ENCODE measurements at places on chromosomes 1 and 21.
A peak's percentile ranks its signal among the peaks of the same experiment; 100 is the strongest.

DNA sequence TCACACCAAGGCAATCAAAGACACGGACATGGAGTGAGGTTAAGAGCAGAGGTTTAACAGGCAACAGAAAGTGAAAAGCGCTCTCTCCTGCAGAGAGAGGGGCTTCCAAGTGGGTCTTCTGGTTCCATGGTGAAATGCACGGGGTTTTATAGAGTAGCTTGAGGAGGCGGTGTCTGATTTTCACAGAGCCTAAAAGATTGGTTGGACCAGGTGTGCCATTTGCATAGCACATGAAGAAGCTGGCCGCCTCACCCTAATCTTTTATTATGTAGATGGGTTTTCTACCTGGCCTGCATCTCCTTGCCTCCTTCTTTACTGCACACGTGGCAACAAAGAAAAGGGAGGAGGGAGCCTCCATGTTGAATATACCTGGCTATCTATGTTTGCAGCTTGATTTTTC lies 197.3 kb downstream of the RYR2 start:
- DNase-seq = no peak

DNA sequence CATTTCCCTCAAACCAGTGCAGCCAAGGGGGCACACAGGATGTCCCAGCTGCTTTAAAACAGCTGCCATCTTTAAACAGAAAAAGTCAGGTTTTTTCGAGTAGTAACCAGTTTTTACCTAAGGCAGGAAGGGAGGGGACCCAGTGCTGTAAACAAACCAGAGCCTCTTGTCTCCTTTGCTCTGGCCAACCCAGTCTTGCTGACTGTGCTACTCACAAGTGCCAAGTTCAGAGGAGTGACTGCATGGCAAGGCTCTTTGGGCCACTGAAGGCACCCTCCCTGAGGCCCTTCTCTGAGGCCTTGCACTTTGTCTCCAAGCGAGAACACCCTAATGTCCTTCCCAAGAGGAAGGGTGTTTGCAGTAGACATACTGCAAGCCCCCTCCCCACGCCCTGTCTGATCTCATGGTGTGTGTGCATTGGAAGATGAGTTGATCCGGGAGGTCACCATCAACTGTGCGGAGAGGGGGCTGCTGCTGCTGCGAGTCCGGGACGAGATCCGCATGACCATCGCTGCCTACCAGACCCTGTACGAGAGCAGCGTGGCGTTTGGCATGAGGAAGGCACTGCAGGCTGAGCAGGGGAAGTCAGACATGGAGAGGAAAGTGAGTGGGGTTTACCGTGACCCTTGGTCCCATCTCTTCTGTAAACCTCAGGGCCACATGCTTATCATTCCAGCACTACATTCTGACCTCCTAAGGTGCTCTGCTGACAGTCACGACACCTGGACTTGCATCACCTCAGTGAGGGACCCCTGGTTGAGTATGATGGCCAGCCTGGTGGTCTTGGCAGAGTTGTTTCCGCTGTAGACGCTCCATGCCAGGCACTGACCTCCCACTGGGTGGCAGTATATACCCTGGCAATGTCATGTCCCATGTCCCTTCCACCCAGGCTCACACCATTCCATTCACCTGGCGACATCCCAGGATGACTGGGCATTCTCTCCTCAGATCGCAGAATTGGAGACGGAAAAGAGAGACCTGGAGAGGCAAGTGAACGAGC lies 4.7 kb downstream of the DNALI1 start:
- DNase-seq = no peak

DNA sequence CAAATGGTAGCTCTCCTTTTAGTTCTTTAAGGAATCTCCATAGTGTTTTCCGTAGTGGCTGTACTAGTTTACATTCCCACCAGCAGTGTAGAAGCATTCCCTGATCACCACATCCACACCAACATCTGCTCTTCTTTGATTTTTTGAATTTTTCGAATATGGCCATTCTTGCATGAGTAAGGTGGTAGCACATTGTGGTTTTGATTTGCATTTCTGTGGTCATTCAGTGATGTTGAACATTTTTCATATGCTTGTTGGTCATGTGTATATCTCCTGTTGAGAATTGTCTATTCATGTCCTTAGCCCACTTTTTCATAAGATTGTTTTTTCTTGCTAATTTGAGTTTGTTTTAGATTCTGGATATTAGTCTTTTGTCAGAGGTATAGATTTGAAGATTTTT lies 84.6 kb upstream of the B3GALT2 start:
- DNase-seq = no peak

DNA sequence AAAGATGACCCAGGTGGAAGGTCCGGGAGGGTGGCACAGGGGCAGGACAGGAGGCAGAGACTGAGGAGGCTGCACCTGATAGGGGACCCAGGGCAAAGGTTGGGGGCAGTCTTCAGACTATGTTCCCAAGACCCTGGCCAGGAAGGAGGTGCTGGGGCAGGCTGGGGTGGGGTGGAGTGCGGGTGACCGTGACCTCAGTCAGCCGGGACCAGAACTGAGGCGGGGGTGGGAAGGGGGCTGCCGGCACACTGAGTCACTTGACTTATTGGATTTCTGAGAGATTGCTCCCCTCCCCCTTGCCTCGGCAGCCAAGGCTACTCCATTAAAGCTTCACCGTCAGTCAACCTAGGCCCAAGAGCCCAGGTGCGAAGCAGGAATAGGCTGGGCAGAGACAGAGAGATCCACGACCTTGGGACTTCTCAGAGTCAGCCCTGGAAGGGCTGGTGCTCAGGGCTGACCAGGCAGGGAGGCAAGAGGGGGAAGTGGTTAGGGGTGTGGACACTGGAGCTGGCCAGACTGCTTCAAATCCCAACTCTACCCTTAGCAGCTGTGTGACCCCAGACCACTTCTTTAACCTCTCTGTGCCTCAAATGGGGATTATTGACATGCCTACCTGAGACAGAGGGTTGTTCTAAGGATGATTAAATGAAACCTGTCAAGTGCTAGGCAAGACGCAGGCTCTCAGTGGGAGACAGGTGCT lies 47.9 kb upstream of the LAPTM5 start:
- no peak for DNase-seq

DNA sequence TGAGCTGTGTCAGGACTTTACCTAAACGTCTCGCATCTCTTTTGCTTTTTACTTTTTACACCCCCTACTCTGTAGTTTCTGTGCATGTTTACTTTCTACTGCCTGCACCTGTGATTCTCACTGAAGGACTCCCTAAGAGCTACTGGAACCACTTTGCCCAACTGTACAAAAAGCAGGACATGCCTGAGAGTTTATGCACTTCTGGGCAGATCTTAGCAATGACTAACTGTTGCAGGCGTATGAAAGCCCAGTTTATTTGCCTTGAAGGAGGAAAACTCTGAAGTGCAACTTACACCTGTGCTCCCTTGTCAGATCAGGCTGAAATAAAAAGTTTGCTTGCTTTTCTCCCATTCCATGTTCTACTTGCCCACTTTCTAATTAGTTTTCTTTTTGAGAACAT lies 467.0 kb upstream of the USP24 start:
- DNase-seq = no peak

DNA sequence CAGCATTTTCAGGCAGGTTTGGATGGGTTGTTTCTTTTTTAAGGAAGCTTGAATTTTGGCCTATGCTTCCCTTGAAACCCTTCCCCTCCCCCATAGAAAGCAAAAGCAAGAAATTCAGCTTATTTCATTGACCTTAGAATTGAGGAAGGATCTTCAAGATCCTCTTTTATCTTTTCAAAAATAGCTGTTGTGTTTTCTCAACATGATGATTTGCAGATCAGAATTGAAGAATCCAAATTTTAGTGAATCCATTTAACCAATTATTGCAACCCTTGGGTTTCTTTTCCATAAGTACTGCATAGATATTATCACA lies 73.7 kb downstream of the LRRC8C start:
- no peak for DNase-seq

- DNase-seq = no peak
These were observed 494.3 kb downstream of the BRINP3 start for GRCh38 chr1:189983166-189983890.

DNA sequence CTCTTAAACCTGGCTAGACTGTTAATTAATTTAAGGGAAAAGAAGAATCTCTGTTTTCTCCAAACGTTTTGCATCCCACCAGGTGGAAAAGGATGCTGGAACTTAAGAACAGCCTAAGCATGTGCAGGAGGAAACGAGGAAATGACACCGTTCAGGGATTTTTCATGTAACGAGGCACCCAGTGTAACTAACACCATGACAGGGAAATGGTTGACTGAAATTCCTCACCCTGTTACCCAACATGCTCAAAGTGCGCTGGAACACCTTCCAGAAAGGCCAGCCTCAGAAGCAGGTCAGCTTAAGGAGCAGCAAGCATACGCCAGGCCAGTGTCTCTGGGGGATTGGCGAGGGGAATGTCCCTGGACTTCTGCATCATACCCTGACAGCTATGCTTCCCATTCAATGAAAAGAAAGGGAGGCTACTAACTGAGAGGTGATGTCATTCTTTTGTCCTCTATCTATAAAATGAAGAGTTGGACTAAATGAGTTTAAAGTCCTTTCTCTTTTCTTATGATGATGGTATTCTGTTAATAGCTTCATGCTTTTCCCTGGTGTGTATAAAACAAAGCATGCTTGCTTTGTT lies 21.6 kb downstream of the TNN start:
- DNase-seq = no peak

DNA sequence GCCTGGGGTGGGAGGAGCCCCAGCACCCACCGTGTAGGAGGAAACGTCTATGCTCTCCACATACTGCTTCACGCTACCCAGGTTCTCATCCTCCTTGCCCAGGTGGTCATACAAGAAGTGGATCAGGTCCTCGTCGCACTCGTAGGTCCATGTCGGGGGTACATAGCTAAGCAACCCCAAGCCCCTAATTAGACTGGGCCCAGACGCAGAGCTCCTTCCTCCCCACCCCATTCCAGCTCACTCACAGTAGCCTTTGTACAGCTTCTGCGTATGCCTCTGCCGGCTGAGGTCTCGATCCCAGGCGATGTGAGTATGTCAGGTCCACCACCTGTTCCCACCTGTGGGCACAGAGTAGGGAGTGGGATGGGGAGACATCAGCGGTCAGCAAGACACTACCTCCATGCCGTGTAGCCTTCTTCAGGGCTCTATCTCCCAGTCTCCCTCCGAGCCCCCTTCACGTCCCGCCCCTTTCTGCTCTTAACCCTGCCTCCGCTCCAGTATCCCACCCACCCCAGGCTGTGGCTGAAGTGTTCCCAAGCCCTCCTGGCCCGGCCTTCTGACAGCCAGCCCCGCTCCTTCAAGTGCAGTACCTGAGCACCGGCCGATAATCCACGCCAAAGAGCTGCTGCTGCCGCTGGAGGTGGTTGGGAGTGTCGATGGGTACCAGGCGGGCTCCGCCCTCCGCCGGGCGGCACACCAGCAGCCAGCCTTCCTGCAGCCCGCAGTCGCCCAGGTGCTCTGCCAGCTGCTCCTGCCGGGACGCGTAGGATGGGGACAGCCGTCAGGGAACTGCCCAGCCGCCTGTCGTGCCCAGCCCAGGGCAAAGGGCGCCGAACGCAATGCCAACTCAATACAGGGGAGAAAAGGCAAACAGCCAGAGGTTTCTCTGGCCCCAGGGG lies 919 bp downstream of the HECTD3 start:
- no peak for DNase-seq

GRCh38 chr1:154747740-154748404 lies 122.2 kb downstream of the KCNN3 start:
- DNase-seq = no peak

GRCh38 chr1:201537891-201538611 lies 876 bp upstream of the NAV1 start:
- no peak for DNase-seq

DNA sequence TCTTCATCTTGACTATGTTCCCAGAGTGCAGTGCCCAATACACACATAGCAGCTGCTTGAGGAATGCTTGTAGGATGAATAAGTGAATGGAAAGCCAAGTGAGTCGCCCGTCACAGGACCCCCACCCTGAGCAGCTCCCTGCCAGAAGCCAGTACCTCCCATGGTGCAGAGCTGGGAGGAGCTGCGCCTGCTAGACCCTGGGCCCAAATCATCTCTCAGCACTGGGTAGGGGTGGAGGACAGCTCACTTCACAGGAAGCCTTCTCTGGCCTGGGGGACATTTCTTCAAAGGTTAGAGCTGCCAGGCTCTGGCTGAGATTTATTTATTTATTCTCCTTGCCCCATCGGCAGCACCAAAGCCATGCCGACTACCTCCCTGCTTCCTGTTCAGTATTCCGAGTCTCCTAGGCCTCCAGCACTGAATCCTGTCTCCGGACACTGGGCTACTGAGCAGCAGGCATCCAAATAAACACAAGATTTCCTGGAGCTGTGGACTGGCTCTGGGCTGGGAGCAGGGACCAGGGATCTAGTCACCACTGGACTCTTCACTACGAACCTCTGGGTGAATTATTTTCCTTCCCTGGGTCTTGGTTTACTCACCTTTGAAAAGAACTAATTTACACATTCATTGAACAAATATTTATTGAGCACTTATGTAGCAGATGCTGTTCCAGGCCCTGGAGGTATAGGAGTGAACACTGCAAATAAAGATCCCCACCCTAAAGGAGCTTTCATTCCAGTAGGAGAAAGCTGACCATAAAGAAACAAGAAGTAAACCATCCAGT lies 187.7 kb downstream of the TRABD2B start:
- DNase-seq = no peak

DNA sequence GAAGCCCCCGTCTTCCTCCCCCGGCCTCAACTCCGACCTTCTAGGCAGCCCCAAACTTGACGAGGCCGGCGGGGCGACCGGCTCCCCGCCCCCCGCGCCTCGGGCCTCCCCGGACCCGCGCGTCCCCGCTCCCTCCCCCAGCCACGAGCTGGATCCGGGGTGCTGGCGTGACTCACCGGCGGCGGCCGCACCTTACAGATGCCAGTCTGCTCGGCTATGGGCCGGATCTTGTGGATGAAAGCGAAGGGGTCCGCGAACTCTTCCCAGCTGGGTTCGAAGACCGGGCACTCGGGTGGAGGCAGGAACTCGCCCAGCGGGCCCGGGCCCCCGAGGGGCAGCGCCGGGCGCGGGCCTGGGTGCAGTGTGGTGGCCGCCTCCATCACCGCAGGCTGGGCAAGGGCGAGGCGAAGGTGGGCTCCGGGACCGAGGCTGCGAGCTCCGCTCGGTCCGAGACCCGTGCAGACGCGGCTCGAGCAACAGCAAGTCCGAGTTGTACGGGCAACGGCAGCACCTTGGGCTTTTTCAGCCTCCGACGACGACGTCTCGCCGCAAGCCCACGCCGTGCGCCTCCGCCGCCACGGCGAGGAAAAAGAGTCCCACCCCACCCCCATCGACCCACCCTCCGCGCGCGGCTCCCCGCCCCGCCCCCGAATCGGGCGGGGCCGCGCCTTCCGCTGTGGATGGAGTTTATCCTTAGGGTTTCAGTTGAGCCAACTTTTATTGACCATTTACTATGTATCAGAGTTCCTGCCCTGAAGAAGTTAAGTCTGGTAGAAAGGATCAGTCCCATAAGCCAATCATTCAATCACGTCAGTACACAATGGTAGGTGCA lies at the start of gene KDM5B:
Gene KDM5B (minus strand): TSS at position 496 of the 832 bp plus-strand sequence. CDS start 116 bp downstream, at position 380.
- peak; percentile 49 for DNase-seq
